ENCODE measurements at places on chromosomes 1 and 21. TPM values are rescaled to one million over a fixed set of nuclear protein-coding genes. Genes with fewer than 3 reads are reported as not detected.

DNA sequence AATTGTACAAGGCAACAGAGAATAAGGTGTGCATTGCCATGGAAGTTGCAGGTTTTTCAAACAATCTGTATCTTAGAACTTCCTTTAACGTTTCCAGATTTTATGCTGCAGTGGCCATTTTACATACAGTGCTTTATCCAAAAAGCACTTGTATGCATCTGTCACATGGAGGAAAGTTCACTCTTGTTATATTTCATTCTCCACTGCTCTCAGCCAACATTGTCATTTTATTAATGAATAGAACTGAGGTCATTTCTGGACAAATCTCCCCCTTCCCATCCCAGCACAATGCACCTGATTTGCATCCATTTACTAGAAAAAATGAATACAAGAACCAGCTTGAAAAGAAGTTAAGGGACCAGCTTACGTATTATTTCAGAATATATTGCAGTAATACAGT is 342.0 kb downstream of the USP25 start:
- peaks cover 5% of the 10 kb centered on the region for H3K4me1 ChIP-seq
- H3K4me3 ChIP-seq: no peak overlapping the region
- DNase-seq: no peak
- no peak overlapping the region for H3K27ac ChIP-seq

DNA sequence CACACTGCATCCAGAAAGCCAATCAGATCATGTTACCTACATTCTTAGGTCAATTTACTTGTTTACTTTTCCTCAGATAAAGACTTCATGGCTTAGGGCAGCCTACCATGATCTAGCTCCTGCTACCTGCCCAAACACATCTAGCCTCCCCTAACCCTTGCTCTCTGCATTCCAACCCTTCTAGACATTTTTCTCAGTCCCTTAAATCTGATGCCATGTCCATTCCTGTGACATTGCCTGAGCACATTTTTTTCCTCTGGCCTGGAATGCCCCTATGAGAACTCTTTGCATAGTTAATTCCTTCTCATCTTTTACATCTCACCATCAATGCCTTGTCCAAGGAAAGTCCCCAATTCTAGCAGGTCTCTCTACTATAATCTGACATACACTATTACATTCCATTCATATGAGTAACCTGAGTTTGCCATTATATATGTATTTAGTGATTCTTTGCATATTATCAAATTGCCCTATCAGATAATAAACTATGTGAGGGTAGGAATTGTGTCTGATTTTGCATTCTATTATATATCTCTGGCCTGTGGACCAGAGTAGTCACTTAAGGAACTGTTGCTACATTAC is 166.9 kb downstream of the COL11A1 start:
- no peak overlapping the region for H3K4me3 ChIP-seq
- no peaks in the 10 kb centered on the region for H3K4me1 ChIP-seq
- no peaks in the 10 kb centered on the region for H3K27me3 ChIP-seq
- no peaks in the 10 kb centered on the region for H3K36me3 ChIP-seq
- no peak overlapping the region for H3K27ac ChIP-seq

DNA sequence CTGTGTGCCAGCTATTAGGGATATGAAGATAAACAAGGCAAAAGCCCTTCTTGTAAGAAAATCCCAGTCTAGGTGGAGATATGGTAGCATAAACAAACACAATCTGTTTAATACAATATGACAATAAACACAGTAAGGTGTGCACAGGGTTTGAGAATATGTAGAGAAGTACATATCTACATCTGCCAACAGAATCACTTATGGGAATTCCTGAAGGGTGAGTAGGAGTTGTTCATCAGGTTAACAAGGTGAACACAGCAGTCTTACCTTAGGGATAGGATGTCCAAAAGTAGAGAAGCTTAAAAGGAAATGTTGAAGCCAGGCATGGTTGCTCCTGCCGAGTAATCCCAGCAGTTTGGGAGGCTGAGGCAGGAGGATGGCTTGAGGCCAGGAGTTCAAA is 57.7 kb upstream of the LRRC7 start:
- no peaks in the 10 kb centered on the region for H3K4me1 ChIP-seq
- no peak for DNase-seq
- no peak overlapping the region for H3K27ac ChIP-seq
- no peaks in the 10 kb centered on the region for H3K36me3 ChIP-seq
- no peak overlapping the region for H3K4me3 ChIP-seq

DNA sequence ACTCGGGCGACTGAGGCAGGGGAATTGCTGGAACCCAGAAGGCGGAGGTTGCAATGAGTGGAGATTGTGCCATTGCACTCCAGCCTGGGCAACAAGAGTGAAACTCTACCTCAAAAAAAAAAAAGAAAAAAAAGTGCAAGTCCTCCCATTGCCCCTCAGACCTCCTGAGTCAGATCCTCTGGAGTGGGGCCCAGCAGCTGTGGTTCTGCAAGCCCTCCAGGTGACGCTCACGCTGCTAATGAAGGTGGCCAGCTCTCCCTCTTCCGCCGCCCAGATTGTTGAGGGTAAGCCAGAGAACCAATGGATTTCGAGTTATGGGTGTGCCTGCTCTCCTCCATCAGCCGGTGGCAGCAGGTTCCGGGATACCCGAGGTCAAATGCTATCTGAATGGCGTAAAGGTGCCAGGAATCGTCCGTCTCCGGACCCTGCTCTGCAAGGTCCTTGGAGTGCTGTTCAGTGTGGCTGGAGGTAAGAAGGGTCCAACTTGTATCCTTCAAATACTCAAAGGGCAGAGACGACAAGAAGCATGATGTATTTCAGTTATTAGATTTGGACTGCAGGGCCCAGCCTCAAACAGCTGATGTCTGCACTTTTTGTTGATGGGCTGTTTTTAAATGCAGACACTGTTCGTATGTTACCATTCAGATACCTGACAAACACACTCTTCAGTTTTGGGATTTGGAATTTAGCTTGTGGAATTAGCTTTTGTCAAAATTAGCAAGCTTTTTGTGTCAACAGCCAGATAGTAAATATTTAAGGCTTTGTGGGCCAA is 17.6 kb downstream of the CLCN6 start:
- H3K4me3 ChIP-seq: no peak overlapping the region
- H3K4me1 ChIP-seq: no peaks in the 10 kb centered on the region
- no peak for DNase-seq
- H3K27ac ChIP-seq: no peak overlapping the region

KISS1 gene
- not detected for total RNA-seq

ADORA1 gene
- total RNA-seq: 0.84 TPM
